ENCODE measurements at places on chromosomes 6 and 20. TPM values are rescaled to one million over a fixed set of nuclear protein-coding genes. Genes with fewer than 3 reads are reported as not detected.

DNA sequence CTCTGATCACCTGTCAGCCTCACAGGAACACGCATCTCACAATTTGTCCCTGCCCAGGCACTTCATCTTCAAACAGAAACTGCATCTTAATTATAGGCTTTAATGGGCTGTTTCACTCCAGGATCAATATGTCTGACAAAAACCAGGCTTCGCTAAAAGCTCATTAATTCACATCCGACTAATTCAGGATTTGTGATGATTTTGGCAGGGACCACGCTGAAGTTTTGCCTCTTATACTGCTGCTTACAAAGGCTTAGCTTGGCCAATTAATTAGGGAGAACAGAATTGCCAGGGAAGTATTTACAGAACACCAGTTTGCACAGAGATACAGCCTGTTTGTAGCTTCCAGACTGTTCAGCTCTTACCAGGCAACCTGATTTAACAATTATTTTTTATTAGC lies 541.0 kb upstream of the SPTLC3 start:
- DNase-seq, result no peak

DNA sequence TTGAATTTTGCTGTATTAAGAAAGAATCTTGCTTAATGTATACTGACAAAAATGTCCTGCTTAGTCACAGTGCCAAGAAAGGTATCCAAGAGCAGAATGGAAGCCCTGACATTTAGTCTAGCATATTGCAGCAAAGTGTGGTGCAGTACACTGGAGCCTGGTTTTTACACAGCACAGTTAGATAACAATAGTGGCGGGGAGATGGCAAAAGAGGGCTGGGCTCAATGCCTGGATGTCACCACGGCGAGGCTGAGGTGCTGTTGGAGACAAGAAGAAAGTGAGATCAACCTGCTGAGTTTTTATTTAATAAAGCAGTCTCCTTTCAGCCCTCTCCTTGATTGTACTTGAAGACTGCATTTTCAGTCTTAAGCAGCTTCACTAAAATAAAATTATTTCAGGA lies 426.0 kb downstream of the LMBRD1 start:
- DNase-seq, result no peak

GRCh38 chr20:32201296-32201976 lies 6.1 kb downstream of the PLAGL2 start:
- no peak for DNase-seq

DNA sequence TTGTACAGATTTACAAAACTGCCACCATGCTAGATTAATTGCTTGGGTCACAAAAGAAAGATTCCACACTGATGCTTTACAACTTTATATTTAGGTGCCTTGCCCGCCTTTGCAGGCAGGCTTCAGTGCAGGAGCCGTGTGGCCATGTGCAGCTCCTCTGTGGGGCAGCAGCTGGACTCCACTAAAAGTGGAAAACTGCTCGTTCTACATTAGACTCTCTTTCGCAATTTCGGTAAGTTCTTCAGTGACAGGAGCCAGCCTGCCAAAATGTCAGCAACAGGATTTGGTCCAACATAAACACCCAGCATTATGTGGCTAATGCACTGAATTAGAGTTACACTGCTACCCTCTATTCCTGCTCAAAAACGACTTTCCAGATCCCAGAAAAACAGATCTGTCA lies 174.4 kb upstream of the KCNK16 start:
- DNase-seq, result peak; percentile 71

Gene CST2
- not detected for polyA plus RNA-seq

Gene CD93
- 36.7 TPM for polyA plus RNA-seq
